Right cardiac atrium (tissue), 5 donors: ENCODE measurements at places on chromosomes 6 and 20. TPM values are rescaled to one million over a fixed set of nuclear protein-coding genes. Genes with fewer than 3 reads are reported as not detected.

Gene NHLRC1
- 2.1 TPM for polyA plus RNA-seq

DNA sequence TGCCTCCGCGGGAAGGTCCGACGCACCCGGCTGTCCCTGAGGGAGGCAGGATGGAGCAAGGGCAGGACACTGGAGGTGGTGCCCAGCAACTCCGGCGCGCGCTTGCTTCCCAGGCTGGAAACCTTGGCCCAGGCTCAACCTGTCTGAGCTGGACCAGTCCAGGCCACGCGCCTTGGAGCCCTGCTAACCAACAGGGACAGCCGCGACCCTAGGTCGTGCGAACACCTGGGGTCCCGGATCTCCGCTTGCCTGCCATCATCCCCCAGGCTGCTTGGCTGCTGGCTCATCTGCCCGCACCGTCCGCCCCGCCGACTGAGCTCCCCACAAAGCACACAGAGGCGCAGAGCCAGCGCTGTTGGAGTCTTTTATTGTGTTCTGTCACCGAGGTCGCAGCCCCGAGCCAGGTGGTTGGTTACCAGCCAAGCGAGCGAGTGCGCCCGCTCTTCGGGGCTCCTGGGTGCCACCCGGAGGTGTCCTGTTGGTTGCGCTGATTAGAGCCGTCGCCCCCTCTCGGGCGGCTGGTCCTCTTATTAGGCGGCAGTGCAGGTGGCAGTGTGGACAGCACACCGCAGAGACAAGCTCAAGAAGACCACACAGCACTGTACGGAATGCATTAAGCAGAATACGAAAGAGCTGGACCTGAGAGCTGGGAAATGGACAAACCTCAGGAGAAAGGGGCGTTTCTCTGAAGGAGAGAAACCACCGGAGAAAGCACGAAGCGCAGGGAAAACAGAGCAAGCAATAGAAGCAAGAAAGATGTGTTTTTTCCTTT, 3.8 kb downstream of the COL12A1 start:
- DNase-seq = peak; percentile 80

DNA sequence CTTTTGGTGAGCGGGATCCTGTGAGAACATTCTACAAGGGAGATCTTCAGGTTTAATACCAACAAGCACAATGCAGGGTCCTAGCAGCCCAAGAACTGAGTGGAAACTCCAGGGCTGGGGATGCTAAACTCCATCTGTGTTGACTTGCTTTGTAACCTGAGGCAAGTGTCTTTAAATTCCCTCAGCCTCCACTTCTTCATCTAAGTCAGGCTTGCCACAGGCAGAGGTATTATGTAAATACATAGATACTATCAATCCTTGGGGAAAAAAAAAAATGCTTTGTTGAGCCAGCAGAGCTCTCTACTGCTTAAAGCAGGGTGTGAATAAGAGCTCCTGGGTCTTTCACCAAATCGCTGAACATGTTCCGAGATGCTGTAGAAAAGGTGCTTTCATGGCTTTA, 114.2 kb upstream of the PHACTR1 start:
- DNase-seq = no peak

DNA sequence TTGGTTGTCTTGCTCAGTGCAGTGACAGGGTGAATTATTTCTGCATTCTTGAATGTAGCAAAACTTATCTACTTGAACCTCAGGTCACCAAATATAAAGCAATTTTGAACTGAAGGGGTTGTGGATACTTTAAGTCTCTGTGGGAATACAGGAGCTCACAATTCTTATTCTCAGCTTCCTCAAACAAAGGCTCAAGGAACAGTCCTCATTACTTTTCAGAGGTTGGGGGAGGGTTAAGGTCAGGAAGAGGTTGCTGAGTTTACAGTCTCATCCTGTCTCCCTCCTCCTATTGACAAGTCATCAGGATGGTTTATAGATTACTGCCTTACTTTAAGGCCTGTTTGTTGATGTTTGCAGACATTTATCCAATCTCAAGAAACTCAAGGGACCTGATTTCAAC, 143.6 kb upstream of the SPACA1 start:
- no peak for DNase-seq

DNA sequence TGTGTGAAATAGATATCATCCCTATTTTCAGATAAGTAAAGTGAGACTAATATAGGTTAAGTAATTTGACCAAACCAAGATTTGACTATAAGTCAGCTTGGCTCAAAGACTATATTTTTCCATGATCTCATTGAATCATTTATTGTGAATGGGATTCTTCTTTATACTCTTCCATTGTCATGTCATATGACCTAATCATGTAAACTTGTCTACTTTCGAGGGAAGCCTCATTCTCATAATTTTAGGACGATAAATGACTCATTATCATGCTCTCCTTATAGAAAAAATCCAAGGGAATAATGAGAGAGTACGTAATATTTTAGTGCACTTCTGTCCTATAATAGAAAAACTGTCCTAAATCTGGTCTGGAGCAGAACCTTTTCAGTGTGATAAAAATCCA, 40.9 kb upstream of the CCN6 start:
- no peak for DNase-seq

DNA sequence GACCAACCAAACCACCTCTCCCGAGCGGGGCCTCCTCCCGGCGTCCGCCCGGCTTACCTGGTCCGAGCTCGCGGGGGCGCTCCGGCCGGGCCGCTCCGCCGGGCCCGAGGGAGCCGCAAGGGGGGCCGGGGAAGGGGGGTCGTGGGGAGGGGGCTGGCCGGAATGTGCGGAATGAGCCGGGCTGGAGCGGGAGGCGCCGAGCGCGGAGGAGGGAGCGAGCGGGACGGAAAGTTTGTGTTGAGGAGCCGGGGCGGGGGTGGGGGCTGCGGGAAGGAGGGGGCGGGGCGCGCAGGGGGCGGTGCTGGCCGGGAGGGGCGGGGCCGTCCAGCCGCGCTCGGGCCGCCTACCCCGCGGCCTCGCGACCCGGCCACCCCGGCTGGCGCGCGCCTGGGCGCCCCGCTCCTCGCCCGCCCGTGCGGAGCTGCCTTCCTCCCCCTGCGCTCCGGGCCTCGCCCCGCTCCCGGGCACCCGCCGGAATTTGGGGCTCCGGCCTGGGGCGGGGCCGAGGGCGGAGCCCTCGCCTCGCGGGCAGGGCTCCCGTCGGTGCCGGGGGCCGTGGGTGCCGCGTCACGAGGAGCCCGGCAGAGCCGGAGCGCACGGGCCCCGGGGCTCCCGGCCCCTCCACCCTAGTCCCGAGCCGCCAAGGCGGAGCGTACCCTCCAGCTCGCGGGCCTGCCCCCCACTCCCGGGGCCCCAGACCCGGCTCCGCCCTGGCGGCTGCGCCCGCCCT, at the start of gene TEAD3:
TSS of gene TEAD3 (minus strand) at position 239 of the 730 bp plus-strand sequence.
- peak; percentile 89 for DNase-seq

Gene TDRD6
- polyA plus RNA-seq = 0.27 TPM

DNA sequence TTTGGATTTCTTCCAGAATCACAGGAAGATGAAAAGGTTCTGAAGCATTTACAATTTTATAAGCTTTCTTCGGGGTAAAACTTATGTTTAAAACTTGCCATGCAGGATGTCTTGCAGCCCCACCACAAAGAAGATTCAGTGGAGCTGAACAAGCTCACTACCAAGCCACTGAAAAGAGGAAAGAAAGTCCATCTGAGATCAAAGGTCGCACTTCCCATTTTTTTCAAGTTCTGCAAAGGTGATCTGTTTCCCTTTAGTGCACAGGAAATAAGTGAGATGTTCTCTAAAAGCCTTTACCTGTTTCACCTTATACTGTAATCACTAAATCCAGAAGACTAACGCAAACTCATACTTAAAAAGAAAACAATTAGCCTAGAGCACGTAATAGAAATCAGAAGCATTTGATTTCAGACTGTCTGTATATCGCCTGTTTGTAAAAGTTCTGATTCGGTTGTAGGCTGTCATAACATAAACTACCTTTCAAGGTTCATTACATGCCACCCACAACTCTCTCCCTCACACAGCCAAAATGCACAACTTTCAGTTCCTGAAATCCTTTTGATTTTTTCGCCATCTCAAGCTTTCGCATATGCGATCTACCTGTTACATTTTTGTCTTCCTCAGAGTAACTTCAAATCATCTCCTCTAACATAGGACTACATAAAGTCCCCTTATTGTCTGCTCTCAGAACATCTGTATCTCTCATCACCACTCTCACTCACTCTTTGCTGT, 1.8 kb downstream of the ECHDC1 start:
- DNase-seq = no peak
